ENCODE measurements at places on chromosomes 1 and 21.
A peak's percentile ranks its signal among the peaks of the same experiment; 100 is the strongest.

GRCh38 chr1:81654147-81654546 is 146.6 kb upstream of the ADGRL2 start:
- DNase-seq: no peak

- DNase-seq: no peak
These were observed 20.2 kb downstream of the COLGALT2 start for GRCh38 chr1:184017306-184017705.

DNA sequence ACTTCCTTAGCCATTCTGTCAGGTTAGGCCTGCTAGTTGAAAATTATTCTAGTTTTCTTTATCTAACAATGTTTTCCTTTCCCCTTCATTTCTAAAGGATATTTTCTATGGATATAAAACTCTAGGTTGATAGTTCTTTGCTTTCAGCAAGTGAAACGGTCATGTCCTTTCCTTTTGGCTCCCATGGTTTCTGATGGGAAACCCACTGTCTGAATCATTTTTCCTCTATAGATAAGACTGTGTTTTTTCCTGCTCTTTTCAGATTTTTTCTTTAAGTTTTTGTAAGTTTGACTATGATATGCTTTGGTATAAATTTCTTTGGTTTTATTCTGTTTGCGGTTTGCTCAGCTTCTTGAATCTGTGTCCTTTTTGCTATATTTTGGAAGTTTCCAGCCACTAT is 800.9 kb downstream of the USP25 start:
- no peak for DNase-seq

- DNase-seq: no peak
These were observed 65.4 kb downstream of the RPE65 start for GRCh38 chr1:68384321-68384813.

DNA sequence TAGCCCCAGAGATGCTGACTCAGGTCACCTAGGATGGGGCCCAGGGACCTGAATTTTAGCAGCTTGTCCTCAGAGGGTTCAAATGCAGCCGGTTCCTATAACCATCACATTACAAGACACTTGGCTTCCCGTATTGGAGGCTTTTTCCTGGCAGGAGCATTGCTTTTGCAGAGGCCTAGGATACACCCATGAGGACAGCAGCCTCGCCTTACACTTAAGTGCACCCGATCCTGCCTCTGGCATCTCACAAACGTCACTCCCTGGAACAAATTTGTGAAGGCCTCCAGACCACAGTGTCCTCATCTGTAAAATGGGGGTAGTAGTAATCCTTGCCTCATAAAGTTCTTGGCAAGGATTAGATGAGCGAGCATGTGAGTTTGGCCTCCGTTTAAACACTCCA is 130.0 kb downstream of the KAZN start:
- DNase-seq: no peak

- no peak for DNase-seq
These were observed 70.2 kb upstream of the KIF26B start for GRCh38 chr1:245084551-245084950.

- DNase-seq: no peak
These were observed 38.0 kb downstream of the NFIA start for GRCh38 chr1:61120246-61120840.

- no peak for DNase-seq
These were observed 58.1 kb upstream of the SH3GLB1 start for GRCh38 chr1:86646256-86646655.

GRCh38 chr1:103461161-103462105 is 64.1 kb upstream of the RNPC3 start:
- no peak for DNase-seq

DNA sequence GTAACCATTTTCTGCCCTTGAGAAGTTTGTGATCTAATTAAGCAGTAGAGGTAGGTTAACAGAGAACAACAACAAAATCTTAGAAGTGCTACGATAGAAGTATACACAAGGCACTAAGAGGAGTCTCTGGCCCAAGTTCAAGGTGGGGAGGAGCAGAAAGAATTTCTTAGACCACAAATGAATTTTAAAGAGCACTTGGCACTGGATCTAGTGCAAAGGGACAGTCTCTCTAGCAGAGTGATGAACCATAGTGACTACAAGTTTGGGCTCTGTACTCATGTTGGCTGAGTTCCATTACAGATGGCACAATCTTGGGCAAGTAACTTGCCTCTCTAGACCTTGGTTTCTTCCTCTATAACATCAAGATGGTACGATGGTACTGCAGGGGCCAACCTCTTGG is 33.3 kb upstream of the PIGC start:
- no peak for DNase-seq

DNA sequence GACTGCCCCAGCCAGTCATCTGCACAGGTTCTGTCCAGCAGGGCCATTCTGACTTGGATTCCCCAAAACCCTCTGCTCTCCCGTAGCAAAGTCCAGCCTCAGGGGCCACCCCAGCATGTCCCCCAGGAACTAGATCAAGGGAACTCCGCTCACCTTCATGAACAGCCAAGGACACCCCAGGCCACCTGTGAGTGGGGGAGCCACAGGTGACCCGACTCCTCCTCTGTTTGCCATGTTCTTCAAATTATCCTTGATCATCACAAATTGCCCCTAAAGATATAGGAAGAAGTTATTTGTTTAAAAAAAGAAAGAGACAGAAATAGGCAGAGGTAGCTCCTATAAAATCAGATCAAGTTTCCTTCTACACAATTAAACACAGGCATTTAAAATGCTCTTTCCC is 475.0 kb downstream of the MATN1 start:
- no peak for DNase-seq

DNA sequence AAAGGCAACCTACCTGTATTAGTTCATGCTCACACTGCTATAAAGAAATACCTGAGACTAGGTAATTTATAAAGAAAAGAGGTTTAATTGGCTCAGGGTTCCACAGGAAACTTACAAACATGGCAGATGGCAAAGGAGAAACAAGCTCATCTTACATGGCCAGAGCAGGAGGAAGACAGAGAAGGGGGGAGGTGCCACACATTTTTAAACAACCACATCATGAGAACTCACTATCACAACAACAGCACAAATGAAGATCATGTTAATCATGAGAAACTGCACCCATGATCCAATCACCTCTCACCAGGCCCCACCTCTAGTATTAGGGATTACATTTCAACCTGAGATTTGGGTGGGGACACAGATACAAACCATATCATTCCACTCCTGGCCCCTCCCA is 90.6 kb upstream of the KCTD3 start:
- DNase-seq: no peak

DNA sequence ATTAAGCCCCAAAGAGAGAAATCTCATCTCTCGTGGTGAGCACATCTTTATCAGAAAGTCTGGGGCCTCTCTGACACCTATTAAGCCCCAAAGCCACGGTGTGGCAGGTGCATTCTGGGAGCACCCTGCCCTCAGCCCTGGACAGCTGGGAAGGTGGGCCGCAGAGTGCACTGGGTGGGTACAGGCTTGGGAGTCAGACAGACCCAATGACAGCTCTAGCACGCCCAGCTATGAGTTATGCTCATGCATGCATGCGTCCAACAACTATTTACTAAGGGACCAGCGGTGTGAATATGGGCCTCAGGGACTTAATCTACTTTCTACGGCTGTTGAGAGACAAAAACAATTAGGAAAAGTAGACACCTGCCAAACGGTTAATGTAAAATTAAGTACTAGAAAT is 46.6 kb downstream of the SLC66A1 start:
- DNase-seq: no peak

GRCh38 chr1:180521474-180522212 is 19.3 kb upstream of the ACBD6 start:
- no peak for DNase-seq

DNA sequence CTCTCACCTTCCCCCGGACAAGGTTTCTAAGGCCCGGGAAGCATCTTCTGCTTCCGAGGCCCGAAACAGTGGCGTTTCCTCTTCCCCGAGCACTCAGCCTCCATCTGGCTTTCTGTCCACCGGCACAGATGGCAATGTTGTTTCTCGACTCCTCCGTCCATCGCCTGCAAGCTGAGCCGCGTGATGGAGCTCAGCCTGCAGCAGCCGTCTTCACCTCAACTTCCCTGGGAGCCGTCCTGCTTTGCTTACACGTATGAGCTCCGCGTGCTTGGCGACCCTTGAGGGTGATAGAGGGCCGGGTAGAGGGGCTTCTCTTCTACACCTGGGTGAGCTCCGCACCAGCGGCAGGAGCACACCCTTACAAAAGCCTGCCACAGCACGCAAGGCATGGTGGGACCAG is 80.4 kb downstream of the AJAP1 start:
- DNase-seq: no peak

GRCh38 chr1:40396420-40396819 is 22.9 kb downstream of the SMAP2 start:
- no peak for DNase-seq

DNA sequence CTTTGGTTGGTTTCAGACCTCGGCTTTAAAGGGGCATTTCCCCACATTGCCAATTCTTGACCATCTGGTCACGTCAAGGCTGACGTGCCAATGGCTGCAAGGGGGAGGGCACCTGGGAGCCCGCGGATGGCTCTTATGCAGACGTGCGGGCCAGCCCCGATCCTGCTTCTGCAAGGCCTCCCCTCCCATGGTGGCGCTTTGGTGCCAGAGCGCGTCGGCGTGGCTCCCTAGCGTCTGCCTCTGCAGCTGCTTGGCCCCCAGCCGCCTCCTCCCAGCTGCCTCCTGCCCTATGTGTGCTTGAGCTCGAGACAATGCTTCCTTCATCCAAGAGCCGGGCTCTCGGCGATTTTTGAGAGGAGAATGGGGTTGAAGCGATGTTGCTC is 29.1 kb downstream of the SKI start:
- DNase-seq: peak; percentile 69

DNA sequence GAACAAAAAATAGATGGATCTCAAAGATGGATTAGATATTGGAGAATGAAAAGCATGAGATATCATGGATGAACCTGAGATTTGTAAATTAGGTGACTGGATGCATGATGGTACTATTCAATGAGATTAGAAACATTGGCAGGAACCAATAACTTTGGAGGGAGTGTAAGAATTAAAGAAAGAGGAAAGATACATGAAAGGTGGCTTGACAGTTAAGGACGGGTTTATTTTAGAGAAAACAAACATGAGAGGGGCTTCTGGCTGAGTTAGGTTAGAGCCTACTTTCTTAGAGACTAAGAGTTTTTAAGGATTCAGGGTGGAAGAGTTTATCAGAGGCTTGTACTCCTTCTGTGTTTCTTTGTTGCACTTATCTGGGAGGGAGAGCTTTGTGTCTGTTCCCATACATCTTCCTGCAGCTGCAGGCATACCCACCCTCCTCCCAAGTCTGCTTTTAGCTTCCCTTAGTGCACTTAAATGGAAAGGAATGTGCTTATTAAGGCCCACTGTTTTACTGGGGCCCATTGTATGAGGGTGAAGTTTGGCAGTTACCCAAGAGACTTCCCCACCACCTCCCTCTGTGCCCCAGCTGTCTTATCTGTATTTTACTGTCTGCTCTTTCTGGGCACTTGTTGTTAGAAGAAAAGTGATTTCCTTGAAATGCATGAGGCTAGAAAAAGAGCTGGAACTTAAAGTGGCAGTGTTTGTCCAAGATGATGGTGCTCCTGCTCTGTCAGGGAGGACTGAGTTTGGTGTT is 26.1 kb upstream of the CR2 start:
- DNase-seq: no peak

GRCh38 chr1:40143891-40144575 is 17.2 kb upstream of the RLF start:
- no peak for DNase-seq

DNA sequence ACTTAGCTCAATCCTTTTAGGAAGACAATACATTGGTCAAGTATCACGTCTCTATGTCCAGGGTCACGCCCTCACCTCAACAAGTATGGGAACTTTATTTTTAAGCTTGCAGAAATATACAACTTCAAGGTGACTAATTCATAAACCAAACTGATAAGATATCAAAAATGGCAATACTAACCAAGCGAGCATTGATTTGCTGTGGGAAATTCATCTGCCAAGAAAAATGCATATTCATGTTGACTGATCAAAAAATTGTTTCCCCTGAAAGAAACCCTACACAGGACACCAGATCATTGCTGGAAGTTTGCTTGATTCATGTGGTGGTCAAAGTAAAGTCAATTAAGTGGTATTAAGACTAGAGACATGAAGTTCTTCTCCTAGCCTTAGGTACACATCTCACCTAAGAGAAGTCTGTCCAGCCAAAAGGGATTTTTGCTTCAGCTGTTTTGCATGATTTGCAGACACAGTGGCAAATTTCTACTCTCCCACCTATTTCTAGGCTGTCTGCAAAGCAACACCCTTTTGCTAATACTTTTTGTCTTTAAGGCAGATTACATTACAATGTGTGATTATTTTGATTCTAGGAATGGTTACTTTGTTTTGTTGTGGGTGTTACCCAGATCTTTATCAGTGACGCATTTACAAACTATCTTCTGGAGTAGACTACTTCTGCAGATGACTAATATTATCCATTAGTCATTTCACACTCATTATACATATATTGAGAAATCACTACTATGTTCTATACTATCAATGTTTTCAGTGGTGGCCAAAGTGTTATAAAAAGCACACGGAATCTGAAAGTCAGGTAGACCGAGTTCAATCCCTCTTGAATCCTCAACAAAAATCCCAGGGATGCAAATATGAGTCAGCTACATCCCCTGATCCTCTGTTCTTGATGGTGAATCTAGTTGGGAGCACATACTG is 12.4 kb downstream of the SAMSN1 start:
- no peak for DNase-seq

DNA sequence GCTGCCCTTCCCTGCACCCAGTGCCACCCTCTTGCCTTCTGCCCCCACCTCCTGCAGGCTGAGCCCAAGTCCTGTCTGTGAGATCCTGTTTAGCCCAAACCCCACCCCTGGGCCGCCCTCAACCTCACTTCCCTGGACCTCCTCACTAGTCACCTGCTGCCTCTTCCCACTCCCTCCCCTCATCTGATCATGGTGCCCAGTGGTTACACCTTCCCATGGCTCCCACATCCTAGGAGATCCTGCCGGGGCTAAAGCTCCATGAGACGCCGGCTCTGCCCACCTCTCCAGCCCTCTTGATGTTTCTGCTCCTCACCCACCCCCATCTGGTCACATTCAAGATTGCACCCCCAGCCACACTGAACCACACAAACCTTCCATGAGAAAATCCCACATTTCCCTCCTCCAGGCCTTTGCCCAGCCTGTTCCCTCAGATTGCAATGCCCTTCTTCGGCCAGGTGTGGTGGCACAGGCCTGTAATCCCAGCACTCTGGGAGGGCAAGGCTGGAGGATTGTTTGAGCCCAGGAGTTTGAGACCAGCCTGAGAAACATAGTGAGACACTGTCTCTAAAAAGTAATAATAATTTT is 17.0 kb downstream of the TTC39A start:
- no peak for DNase-seq

- no peak for DNase-seq
These were observed 3.4 kb downstream of the LRRC71 start for GRCh38 chr1:156923670-156924477.

- DNase-seq: no peak
These were observed 45.4 kb upstream of the PLD5 start for GRCh38 chr1:242569867-242570266.

Measured in caudate nucleus (tissue), 63 donors.